ENCODE measurements at places on chromosomes 5 and 9. TPM values are rescaled to one million over a fixed set of nuclear protein-coding genes. Genes with fewer than 3 reads are reported as not detected.

DNA sequence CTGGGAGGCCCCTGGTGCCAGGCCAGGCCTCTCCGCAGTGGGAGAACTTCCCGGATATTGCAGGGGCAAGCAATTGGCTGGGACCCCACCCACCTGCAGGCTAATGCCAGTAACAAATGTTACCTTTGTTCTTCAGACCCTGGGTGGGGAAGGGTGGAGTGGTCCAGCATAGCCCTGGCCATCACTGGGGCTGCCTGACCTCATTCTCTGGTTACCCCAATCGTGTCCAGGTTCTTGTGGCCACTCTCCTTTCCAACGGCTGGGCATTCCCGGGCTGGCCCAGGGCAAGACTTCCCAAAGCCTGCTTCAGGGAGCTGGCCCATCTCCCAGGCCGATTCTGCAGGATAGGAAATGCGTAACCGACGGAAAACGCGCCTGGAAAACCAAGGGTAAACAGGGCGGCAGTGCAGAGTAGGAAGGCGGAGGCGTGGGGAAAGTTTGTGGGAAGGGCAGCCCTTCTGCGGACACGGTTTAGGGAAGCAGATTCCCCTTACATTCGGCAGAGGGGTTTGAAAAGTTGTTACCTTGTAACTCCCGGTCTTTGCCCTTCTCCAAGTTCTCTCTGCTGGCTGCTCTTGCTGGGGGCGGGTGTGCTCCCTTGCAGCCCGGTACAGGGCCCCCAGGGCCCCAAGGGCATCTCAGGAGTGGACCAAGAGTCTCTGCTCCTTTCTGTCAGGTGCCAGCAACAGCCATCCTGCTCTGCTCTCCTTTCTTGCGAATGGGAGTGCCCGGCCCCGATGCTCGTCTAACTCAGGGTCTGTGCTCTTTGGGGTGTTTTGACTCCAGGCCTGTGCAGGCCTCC, 3.5 kb downstream of the NRARP start:
- H3K27ac ChIP-seq, result no peak overlapping the region
- DNase-seq, result no peak
- peaks cover 53% of the 10 kb centered on the region for H3K27me3 ChIP-seq
- peaks cover 19% of the 10 kb centered on the region for H3K4me1 ChIP-seq

DNA sequence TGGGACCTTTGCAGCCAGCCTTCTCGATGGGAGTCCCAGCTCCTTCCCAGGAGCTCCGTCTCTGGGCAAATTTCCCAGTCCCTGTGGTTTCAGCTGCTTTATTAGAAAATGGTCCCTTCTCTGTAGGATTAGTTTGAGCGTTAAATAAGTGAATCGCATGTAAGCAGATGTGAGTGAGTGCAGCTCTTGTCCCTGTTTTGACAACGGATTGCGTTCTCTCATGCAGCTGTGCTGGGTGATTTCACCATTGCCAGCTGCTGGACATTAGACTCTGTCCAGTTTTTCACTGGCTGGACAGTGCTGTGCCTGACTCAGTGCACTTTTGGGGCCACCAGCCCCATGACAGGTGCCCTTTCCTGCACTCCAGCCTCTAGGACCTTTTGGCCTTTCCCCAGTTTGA, 11.6 kb upstream of the CEL start:
- no peak for DNase-seq
- no peaks in the 10 kb centered on the region for H3K27me3 ChIP-seq
- no peak overlapping the region for H3K4me3 ChIP-seq
- no peak overlapping the region for H3K27ac ChIP-seq
- H3K36me3 ChIP-seq, result peaks cover 15% of the 10 kb centered on the region

DNA sequence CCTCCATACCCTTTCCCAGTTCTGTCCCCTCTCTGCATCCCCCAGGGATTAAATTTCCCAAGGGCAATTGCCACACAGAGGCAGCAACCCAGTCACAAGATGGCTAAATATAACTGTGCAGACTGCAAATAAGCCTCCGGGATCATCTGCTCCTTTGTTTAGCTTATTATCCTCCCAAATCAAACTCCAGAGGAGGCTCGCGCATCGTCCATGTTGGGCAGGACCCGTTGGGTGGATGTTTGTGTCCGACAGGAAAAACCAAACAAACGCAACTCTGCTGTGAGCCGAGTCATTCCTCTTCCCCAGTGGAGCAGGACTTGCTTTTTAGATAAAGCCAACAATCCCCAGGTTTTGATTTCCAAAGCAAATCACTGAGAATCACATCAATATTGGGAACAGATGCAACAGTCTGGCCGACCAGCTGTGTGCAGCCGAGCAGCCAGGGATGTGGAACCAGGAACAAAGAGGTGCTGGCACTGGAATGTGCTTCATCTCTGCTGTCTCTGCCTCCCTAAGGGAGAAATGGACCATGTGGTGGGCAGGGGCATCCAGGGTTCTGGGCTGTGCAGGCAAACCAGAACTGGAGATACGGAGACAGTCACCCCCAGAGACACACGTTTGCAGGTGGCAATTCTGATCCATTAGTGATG, 89.8 kb downstream of the PTTG1 start:
- no peak overlapping the region for H3K27ac ChIP-seq
- no peaks in the 10 kb centered on the region for H3K36me3 ChIP-seq
- DNase-seq, result no peak
- no peaks in the 10 kb centered on the region for H3K27me3 ChIP-seq
- peaks cover 17% of the 10 kb centered on the region for H3K4me1 ChIP-seq

DNA sequence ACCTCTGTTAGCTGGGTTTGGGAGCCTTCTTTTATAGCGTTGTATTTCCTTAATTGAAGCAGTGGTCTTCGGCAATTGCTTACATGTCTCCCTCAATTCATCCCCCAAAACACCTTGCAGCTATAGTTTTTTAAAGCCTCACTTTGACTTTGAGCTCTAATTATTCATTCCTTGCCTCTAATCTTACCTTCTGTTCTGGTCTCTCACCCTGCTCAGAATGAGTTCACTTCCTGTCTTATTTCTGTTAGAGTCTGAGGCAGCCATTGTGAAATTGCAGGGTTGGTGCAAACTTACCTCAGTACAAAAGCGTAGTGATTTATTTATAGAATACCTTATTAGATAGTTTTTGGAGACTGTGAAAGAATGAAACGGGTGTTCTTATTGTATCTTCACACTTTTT, 35.0 kb downstream of the AOPEP start:
- DNase-seq, result no peak
- no peaks in the 10 kb centered on the region for H3K27me3 ChIP-seq

DNA sequence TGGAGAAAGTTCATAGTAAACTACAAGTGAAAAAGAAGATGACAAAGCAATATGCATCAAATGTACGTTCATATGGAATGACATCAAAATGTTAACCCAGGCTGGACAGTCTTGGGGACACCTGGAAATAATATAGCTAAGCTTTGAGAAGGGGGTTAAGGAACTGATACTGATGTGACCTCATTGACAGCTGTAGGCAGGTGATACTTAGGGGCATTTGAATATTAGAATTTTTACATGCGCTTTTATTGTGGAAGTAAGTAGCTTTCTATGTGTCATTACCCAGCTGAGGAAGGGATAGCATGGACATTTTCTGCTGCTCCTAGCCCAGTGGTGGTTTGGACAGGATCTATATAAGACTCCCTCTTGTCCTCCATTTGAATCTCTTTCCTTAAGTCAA, 299.7 kb downstream of the CWC27 start:
- H3K27ac ChIP-seq, result no peak overlapping the region
- no peak for DNase-seq
- no peaks in the 10 kb centered on the region for H3K27me3 ChIP-seq
- no peak overlapping the region for H3K4me3 ChIP-seq
- no peaks in the 10 kb centered on the region for H3K4me1 ChIP-seq
- H3K36me3 ChIP-seq, result no peaks in the 10 kb centered on the region

- no peak overlapping the region for H3K4me3 ChIP-seq
- H3K36me3 ChIP-seq, result no peaks in the 10 kb centered on the region
- H3K27ac ChIP-seq, result no peak overlapping the region
- no peak for DNase-seq
- no peaks in the 10 kb centered on the region for H3K27me3 ChIP-seq
These were observed 51.9 kb upstream of the RNF38 start for GRCh38 chr9:36451949-36452348.

SGCD gene
- 0.11 TPM for total RNA-seq

IL5 gene
- total RNA-seq, result 84.3 TPM

Data from CD8-positive, alpha-beta memory T cell (primary cell).